NT2/D1 (cell line): ENCODE measurements at places on chromosomes 7 and 10.

DNA sequence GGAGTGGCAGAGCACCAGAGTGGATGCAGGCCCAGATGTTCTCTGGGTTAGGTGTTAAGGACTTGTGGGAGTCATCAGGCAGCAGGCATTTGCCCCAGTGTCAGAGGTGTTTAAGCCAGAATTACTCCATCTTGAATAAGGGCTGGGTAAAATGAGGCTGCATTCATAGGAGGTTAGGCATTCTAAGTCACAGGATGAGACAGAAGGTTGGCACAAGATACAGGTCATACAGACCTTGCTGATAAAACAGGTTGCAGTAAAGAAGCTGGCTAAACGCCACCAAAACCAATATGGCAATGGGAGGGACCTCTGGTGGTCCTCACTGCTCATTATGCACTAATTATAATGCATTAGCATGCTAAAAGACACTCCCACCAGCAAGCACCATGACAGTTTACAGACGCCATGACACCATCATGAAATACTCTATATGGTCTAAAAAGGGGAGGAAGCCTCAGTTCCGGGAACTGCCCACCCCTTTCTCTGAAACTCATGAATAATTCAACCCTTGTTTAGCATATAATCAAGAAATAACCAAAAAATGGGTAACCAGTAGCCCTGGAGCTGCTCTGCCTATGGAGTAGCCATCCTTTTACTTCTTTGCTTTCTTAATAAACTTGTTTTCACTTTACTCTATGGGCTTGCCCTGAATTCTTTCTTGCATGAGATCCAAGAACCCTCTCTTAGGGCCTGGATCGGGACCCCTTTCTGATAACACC lies 882 bp upstream of the LRRC61 start:
- no peak for DNase-seq

GRCh38 chr7:3175285-3175902 lies 125.7 kb upstream of the SDK1 start:
- DNase-seq: no peak

DNA sequence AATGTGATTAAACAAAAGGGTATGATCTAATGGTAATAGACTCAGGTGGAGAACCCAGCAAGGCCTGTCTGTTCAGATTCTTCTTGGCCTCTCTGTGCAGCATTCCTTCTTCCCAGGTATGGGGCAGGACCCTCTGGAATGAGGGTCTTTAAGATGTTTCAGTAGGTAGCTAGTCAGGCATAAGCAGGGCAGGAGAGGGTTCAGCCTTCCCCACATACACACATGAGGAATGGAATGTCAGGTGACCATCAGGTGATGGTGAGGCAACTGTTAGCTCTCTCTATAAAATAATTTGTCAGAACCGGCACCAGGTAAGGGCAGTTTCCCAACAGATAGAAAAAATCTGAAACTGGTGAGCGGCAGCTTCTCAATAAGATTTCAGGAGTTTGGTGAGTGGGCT lies 222.3 kb upstream of the PHYHIPL start:
- no peak for DNase-seq

GRCh38 chr7:17462131-17462631 lies 163.7 kb downstream of the AHR start:
- DNase-seq: no peak

GRCh38 chr7:2821842-2822507 lies 22.1 kb downstream of the GNA12 start:
- no peak for DNase-seq

DNA sequence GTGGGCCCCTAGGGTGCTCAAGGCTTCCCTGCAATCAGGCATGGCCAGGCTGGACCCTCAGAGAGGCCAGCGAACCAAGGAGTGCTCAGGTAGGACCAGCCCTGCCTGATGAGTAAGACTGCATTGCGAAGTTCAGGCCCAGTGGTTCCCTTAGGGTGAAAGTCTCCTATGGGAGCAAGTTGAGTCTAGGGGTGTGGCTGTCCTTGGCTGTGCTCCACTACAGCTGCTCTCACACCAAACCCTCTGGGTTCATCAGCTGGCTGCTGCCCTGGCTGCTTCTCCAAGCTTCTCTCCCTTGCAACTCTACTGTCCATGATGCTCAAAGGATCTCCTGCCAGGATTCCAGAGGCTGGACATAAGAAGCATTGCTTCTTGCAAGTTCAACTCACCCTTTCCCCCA lies 18.7 kb downstream of the FAM25A start:
- no peak for DNase-seq

GRCh38 chr7:133945497-133945896 lies 181.6 kb upstream of the LRGUK start:
- DNase-seq: no peak

- no peak for DNase-seq
Measured at GRCh38 chr7:42739638-42740037, 172.2 kb downstream of the C7orf25 start.

DNA sequence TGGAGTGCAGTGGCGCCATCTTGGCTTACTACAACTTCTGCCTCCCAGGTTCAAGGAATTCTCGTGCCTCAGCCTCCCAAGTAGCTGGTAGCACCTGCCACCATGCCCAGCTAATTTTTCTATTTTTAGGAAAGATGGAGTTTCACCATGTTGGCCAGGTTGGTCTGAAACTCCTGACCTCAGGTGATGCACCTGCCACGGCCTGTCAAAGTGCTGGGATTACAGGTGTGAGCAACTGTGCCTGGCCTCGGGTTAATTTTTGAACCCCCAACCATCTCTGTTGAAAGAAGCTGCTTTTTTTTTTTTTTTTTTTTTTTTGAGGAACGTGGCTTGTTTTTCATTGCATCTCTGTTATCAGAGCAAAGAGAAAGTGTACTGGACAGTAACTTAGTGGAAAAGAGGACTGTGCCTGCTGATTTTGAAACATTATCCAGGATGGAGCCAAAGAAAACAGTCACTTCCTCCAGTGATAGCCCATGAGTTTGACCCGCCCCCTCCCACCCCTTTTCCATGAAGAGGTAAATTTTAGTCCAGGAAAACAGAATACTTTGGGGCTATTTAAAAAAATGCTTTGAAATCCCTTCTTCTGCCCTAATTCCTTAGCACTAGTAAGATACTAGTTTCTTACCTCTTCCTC lies 38.3 kb downstream of the WBP1L start:
- DNase-seq: no peak

DNA sequence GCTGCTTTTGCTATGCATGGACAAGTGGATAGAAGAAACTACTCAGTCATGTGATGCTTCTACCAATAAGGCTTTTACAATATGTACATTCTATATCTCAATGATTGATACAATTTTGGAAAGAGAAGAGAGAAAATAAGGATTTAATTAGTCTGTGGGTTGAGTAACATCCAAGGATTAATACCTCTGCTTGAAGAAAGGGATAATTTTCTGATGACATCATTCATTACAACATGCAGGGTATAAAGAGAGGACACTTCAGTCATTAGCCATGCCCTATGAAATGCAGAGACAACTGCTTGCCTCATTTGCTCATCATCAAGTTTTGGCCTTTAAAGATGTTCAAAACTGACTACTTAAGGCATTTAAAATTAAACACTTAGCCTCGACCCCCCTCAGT lies 237.3 kb downstream of the AHR start:
- no peak for DNase-seq
